ENCODE measurements at places on chromosomes 7 and 10.
A peak's percentile ranks its signal among the peaks of the same experiment; 100 is the strongest.

- DNase-seq = no peak
Measured at GRCh38 chr10:84334811-84335210, 6.4 kb downstream of the CCSER2 start.

- DNase-seq = no peak
Measured at GRCh38 chr7:129661645-129662182, 50.2 kb downstream of the NRF1 start.

DNA sequence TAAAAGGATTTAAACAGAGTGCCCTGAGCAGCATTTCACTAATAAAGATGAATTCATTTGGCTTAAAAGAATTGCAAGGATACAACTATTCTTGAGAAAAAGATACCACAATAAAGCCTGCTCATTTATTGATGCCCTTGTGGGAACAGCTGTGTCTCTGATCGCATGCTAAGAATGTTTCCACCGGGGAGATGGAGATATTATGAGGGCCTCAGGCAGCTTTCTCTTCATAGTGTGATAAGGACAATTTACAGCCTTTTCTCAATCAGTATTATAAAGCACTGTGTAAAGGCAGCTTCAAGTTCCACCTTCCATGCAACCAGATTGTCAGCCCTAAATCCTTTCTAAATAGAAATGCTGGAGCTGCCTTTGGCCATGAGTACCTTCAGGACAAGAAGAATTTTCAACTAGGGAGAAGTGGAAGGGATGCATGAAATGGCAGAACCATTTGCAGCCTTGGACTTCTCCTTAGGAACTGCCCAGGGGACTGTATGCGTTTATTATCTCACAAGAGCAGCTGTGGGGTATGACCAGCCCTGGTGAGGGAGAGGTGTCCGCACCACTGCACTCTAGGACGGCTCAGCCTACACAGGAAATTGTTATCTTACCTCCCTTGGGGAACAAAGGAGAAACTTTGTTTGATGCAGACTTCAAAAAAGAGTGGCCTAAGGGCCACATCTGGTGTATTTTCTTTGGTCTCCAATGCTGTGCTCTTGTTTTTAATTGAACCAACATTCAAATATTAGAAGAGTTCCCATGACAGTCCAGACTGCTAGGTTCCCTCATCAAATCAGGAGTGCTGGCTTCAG lies 116.9 kb upstream of the PCGF5 start:
- peak; percentile 15 for DNase-seq

GRCh38 chr10:69792341-69792740 lies 9.4 kb upstream of the COL13A1 start:
- no peak for DNase-seq

GRCh38 chr7:69095649-69096048 lies 502.6 kb upstream of the AUTS2 start:
- no peak for DNase-seq

- DNase-seq = no peak
Measured at GRCh38 chr10:91464500-91464899, 54.4 kb downstream of the HECTD2 start.

GRCh38 chr10:102782673-102783551 lies 39.2 kb downstream of the WBP1L start:
- DNase-seq = no peak

GRCh38 chr7:1431634-1432380 lies 27.5 kb downstream of the MICALL2 start:
- no peak for DNase-seq

- no peak for DNase-seq
Measured at GRCh38 chr10:58515291-58515941, 2.7 kb downstream of the BICC1 start.

GRCh38 chr7:131355917-131356777 lies 28.5 kb downstream of the MKLN1 start:
- no peak for DNase-seq

GRCh38 chr7:102431617-102432298 lies 1.6 kb upstream of the ORAI2 start:
- peak; percentile 64 for DNase-seq

DNA sequence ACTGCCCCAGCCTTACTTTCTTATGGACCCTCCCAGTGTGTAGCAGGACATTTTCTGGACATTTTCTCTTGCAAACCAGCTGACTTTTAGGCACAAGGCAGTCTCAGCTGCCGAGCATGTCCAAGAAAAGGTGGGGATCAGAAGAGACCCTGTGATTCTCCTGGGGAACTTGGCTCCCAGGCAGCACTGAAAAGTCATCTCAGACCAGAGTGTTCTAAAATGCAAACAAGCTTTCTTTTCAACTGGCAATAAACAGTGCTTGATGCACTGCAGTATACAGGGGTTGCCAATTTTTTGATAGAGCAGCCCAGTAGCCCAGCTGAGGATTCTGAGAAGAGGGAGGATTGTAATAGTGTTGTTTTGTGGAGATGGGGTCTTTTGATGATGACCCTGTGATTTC lies 168.0 kb upstream of the PHYHIPL start:
- DNase-seq = no peak

DNA sequence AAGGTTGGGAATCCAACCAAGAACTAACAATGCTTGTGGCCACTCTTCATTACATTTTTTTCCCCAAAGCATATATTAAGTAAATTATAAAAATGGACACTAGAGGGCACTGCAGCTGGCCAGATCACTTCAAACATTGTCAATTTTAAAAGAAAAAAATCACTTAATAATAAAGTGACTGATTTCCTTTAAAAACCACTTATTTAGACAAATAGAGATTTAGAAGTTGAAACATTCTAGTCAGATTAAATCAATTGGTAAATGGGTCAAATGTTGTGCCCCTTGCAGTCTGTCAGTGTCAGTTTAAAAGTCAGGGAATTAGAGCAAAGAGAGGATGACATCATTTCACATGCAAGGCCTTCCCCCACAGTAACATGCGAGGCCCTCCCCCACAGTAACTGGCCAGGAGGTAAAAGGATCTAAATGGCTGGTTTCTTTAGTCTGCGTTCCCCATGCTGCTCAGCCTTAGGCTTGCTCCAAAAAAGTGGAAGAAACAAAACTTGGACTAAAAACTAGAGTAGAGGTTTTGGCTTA lies 177.9 kb downstream of the SKAP2 start:
- no peak for DNase-seq

DNA sequence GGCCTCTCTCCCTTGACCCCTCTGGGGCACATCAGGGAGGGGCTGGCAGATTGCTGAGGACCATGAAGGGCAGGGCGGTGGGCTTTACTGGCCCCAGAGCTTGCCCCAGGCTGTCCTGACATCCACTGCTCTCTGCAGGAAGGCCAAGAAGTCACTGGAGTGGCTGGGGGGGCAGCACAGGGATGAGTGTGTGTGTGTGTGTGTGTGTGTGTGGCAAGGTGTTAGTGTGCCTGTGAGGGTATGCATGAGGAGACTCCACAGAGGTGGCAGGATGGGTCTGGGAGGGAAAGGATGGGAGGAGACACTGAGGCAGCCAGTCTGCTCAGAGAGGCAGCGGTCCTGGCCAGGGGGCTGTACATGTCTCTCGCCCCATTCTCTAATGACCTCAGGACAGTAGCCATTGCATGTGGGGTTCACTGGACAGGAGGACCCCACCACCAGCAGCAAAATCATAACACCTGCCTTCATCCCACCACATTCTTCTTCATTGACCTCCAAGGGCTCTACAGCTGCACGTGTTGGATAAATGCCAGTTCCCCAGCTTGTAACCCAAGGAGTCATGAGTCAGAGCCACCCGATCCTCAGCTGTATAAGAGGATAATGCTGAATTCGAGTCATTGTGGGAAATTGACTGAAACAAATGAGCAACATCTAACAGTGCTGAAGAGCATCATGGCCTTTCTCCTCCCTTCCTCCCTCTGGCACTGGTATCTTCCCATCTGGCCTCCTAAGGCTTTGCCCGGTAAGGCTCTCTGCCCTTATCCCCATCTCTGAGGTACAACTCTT lies 720.5 kb downstream of the GRID1 start:
- DNase-seq = no peak

- peak; percentile 92 for DNase-seq
Measured at GRCh38 chr7:91264046-91264923, at the start of gene FZD1. TSS of gene FZD1 (plus strand) at chr7:91264433. CDS start at chr7:91264881, 448 bp downstream.

DNA sequence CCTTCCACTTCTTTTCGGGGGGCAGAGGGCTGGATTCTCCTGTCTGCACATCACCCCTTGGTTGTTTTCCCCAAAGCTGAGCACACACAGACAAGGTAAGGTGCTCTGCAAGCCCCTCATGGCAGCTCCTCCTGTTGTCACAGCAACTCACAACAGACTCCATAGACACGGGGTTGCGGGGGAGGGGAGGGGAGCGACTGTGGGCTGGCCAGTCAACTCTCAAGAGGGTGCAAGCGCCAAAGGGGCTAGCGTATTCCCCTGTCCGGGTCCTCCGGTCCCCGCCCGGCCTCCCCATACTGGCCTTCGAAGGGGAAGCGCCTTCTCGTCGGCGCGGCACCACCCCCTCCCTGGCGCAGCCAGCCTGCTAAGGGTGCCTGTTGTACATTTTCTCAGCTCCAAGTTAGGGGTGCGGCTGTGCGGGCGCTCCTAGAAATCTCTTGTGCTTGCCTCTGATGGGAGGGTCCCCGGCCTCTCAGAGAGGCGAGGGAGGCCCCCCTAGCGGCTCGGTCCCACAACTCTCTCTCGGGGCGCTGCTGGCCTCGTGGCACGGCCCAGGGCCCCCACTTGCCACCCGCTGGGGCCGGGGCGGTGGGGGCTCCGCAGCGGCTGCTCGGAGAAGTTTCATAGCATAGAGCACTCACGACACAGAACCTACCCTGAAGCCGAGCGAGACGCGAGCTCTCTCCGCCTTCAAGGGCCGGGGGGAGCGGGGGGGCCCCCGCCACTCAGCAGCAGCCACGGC lies 498 bp downstream of the RHOBTB1 start:
- peak; percentile 40 for DNase-seq

- no peak for DNase-seq
Measured at GRCh38 chr7:135919071-135919841, 57.9 kb downstream of the MTPN start.

- DNase-seq = no peak
Measured at GRCh38 chr7:2376351-2377154, 21.9 kb downstream of the EIF3B start.

DNA sequence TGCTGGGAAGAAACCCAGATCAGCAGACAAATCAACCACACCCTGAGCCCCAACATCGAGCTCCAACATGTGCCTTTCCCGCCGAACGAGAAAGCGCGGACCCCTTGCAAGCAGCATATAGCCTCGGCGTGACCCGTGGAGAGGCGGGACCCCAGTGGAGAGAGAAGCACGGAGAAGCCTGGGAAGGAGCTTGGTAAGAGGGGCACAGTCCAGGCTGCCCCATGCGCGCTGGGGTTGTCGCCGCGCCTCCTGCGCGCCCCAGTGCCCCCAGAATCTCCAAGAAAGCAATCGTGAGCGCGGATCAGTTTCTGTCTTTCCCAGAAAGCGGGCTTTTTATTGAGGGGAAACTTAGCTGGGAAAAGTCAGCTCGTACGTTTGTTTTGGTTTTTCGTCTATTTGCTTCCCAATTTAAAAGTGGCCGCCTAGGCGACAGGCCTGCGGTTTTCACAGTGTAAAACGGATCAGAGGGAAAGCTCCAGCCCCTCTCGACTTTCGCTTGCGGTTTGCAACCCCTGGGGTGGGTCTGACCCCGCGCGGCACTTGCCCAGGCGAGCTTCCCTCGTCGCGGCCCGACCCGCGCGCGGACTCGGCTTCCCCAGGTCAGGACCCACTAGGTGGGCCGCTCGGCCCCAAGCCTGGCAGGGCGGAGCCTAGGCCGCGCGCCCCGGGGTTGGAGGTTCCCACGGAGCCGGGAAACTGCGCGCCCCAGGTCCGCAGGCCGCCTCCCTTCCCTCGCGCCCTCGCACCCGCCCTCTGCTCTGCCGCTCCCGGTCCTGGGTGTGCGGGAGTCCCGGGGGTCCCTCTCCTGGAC lies 31.1 kb downstream of the SKIDA1 start:
- peak; percentile 60 for DNase-seq

DNA sequence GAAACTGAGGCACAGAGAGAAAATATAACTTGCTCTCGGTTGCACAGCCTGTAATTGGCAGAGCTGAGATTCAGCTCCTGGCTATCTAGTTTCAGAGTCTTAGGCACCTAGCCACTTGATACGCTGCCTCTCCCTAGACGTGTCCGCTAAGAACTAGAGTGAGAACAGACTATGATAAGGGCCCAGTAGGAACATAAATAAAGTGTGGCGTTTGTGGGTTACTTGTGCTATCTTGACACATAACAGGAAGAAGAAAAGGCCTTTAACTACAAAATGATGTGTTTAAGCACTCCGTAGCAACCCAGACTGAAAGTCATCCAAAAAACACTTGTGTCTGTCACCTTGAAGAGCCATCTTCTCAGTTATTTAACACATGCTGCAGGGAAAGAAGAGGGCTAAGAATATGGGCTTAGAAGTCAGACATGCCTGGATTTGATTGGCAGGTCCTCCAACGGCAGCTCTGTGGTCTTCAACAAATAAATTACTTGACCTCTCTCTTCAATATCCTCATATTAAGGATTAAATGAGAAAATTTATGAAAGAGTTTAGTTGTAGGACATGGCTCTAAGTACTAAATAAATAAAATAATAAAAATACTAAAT lies 96.2 kb downstream of the SGMS1 start:
- DNase-seq = no peak

DNA sequence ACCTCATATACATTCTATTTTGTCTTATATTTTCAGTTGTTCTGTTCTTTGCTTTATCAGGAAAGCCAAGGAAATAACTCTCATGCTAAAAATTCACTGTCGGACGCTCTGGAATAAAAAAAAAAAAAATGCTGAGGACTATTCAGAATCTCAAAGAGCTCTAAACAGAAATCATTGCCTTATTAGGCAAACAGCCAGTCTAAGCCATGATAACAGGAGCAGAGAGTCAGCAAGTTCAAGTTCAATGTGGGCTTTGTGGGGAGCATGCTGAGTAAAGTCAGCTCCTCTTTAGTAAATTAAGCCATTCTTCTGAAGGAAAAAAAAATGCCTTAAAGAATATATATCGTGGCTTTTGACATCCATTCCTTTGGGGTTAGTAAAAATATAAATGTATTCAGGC lies 13.6 kb upstream of the FAM13C start:
- no peak for DNase-seq

GRCh38 chr7:133652547-133652946 lies 399.7 kb downstream of the EXOC4 start:
- DNase-seq = no peak

DNA sequence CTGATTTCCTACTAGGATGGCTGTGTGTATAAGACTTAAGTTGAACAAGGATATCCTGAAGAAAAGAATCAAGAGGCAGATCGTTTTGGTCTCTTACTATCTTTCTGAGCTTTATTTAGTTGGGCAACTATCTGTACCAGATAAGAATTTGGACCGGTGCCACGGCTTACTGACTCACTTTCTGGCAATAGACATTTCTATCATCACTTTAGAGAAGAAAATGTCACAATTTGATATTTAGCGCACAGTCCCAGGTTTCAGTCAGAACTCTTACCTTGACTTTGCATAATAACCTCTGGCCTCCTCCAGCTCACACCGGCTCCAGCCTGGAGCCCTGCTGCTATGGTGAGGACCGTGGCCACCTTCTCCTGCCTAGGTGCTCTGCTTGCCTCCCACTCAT lies 218.2 kb upstream of the MDFIC start:
- DNase-seq = no peak
